ENCODE measurements at places on chromosomes 4 and X.
A peak's percentile ranks its signal among the peaks of the same experiment; 100 is the strongest.

GRCh38 chr4:126775485-126776106 is 857.2 kb upstream of the INTU start:
- DNase-seq: no peak

- no peak for DNase-seq
These were observed 760.2 kb upstream of the AADAT start for GRCh38 chr4:170849969-170850368.

DNA sequence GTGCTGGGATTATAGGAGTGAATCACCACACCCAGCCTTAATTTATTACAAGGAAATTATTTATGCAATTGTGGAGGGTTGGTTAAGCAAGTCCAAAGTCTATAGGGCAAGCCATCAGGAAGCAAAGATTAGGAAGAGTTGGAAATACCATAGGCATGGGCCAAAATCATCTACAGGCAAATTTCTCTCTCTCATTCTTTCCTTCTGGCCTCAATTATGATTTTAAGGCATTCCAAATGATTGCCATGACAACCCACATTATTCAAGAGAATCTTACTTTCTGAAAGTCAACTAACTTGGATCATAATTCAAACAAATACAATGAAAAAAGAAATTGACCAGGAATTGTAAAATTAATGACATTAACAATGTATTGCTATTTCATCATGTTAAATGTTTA is 400.8 kb downstream of the GPM6A start:
- no peak for DNase-seq

GRCh38 chr4:54107951-54108748 is 8.2 kb downstream of the GSX2 start:
- DNase-seq: no peak

- DNase-seq: no peak
These were observed 18.5 kb downstream of the SPATA18 start for GRCh38 chr4:52069571-52069970.

DNA sequence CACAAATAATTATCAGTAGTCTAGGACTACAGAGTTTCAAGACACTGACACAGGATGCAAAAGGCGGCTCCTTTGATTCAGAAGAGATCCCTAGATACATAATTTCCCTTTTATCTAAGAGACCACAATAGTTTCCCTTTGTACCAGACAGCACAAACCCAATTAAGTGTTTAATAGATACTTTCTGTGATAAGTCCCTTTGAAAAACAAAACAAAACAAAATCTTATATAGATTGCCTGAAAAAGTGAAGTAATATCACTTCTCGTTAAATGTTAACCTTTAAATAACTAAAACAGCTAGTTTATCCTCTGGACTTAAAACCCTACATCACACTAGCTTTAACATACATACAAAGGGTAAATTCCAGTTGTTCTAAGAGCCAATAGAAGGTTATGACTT is 49.9 kb downstream of the APBB2 start:
- DNase-seq: no peak

DNA sequence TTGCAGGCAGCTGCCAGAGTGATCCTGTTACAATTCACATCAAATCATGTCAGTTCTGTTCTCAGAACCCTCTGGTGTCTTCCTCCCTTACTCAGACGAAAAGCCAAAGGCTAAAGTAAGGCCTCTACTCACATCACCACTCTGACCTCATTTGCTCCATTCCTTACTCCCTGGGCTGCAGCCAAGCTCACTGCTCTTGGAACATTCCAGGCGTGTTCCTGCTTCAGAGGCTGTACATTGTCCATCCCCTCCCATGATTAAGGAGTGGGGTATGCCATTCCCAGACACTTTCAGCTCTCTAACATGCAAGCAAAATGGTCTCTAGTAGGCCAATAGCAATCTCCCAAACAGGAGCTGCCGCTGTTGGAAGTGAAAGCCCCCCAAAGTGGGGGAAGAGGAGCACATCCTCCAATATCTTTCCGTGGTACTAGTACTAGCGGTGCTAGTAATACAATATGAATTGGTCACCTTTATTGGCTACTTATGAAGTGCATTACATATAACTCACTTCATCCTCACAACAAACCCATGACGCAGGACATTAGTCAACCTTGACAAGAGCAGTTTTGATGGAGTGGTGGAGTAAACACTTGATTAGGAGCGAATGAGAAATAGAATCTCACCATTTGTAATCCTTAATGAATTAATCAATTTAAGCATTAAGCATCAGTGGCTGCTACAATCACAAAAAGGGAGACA is 15.0 kb downstream of the GAB3 start:
- DNase-seq: peak; percentile 80

DNA sequence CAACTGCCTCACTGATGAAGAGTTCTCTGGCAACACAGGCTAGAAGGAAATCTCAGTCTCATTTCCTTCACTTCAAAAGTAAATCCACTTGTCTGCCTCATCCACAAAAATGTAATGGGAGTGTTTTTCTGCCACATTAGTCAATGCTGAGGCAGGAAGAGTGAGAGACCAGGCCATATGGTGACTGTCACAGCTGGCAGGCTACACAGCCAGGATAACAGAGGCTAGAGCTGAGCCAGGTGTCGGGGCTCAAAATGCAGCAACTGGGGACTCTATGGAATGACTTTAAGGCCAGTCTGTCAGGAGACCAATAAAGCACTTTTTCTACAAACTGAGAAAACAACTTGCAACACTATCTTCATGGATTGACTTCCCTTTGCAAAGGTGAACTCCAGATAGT is 204.2 kb downstream of the GPC3 start:
- no peak for DNase-seq

GRCh38 chr4:140351093-140352075 is 22.1 kb upstream of the SCOC start:
- DNase-seq: no peak

DNA sequence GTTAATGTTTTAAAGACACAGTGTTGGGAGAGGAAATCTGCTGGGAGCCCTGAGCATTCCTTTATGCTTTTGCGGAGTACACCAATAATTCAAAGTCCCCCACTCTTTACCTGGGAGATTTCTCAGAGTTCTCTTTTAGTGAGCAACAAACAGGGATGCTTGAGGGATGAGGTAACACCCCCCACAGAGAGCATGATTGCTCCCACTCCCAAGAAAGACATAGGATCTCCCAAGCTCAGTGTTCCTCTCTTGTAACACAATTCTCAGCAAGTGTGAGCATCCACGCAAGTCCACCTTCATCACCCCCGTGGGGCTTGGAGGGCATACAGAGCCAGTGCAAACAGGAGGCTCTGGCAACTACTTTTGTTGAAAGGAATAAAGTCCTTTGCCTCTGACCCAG is 36.1 kb downstream of the GSPT2 start:
- DNase-seq: no peak

- no peak for DNase-seq
These were observed 84.3 kb downstream of the PDLIM5 start for GRCh38 chr4:94536049-94536448.

GRCh38 chr4:149140841-149141240 is 674.8 kb downstream of the IQCM start:
- DNase-seq: no peak

GRCh38 chrX:122945328-122945727 is 238.8 kb upstream of the GRIA3 start:
- peak; percentile 2 for DNase-seq

GRCh38 chr4:1285151-1285789 is 4.4 kb upstream of the MAEA start:
- no peak for DNase-seq

DNA sequence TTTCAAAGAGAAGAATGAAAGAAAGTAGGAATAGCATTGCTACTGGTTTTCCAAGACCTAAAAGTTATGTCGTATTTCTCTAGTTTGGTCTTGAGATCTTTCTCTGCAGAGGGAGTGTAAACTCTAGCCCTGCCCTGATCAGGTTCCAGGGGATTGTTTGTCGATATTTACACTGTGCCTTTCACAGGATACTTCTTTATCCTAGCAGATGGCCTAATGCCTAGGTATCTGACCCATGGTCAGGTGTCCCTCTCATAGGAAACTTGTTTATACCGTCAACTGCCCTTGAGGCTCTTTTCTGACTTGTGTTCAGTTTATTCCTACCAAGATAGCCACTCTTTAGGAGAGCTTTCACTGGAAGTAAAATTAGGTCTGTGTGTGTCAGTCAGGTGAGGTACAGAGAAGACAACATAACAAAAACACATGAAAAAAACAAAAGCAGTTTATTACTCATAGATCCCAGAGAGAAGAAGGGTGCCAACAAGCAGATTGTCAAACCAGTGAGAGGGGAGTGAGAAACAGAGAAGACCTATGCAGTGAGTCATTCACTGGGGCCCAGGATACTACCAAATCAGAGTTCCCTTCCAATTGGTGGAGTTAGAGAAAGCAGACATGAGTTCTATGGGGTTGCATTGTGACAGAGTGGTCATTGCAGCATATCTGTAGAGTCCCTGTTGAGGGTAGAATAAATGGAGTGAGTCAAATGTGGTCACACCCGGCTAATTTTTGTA is 40.6 kb upstream of the THOC2 start:
- DNase-seq: no peak

DNA sequence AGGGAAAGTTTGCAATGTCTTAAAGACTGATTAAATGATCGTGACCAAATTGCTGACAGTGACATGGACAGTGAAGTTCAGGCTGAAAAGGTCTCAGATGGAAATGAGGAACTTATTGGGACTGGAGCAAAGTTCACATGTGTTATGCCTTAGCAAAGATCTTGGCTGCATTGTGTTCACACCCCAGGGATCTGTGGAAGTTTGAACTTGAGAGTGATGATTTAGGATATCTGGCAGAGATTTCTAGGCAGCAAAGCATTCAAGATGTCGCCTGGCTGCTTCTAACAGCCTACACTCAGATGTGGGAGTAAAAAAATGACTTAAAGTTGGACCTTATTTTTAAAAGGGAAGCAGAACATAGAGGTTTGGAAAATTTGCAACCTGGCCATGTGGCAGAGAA is 21.4 kb downstream of the SCARB2 start:
- no peak for DNase-seq

DNA sequence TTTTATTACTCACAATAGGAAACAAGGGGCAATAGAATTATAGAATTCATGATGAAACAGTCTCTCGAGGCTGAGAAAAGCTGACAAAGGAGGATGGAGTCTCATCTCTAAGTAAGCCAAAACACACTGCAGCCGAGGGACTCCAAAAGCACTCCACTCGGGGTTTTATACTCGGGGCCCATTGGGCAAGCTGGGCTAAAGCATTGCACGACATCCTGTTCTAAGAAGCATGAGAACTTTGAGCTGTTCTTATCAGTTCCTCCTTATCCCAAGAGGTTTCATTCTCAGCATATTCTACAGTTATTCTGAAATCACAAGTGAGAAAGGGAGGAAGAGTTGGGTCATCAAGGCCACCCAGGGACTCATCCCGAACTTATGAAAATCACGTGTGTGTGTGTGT is 1475.5 kb downstream of the PCDH18 start:
- DNase-seq: no peak

- no peak for DNase-seq
These were observed 2.9 kb upstream of the ATOH1 start for GRCh38 chr4:93825551-93826216.

DNA sequence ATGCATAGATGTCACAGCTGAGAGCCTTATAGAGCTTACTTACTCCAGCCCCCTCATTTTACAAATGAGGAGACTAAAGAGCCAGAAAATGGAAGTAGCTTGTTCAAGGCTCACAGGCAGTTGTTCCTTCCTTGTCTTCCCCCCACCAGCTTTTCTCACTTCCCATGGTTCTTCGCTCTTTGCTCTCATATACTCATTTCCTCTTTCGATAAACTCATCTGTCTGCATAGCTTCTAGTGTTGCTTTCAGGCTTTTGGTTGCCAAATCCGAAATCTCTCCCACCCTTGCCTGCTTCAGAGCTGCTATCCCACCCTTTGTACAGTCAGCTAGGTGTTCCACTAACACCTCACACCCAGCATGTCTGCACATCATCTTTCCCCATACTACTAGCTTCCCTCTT is 25.0 kb upstream of the GJB1 start:
- DNase-seq: no peak

GRCh38 chrX:32987142-32987541 is 224.2 kb downstream of the DMD start:
- no peak for DNase-seq

DNA sequence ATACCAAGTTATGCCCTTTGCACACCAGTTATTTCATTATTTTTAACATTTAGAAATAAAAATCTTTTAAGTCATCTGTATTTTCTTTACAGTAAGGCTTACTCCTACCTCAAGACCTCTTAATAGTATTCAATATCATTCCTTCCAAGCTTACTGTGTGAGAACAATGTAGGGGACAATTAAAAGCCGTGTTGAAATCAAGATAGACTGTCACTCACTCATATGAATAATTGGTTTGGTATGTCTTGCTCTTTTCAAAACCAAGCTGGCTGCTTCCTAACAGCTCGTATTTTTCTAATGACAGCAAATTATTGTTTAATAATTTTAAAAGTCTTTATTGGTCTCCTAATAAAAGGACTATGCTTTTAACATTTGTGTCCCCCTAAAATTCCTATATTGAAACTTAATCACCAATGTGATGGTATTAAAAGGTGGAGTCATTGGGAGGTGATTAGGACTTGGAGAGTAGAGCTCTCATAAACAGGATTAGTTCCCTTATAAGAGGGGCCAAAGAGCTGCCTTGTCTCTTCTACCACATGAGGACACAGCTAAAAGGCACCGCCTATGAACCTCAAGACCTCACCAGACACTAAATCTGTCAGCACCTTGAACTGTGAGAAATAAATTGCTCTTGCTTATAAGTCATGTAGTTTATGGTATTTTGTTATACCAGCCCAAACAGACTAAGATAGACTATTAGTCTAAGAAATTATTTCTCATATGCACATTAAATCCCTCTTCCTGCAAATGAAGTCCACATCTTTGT is 4.1 kb downstream of the ABCB7 start:
- DNase-seq: no peak

DNA sequence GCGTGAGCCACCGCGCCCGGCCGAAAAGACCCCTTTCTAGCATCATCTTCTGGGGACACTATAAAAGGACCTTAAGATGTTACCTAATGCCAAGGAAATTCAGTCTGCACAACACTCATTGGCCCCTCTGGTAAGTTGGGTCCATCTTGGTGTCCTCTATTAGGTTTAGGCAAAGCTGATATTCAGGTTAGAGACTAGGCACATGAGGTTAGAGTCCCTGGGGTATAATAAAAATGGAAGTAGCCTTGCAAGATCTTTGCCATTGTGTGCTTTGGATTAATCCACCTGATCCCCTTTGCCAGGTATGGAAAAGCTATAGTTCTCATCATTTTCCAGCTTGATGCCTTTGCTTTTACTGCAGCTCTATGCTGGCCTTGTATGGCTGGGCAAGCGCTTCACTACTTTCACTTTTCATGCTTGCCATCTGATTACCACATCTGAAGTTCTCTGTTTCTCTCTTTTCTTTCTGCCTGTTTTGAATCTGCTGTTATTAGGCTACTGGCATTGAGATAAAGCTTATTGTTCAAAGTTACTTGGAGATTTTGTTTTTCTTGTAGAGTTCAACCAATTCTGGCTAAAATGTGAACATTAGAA is 5.4 kb upstream of the ADH4 start:
- DNase-seq: no peak

Measured in astrocyte of the spinal cord (primary cell).